ENCODE measurements at places on chromosomes 2 and 18.
A peak's percentile ranks its signal among the peaks of the same experiment; 100 is the strongest.

GRCh38 chr2:42169874-42170521 lies 845 bp downstream of the EML4 start:
- no peak for DNase-seq

GRCh38 chr2:239231231-239232194 lies 169.3 kb downstream of the HDAC4 start:
- DNase-seq: no peak

DNA sequence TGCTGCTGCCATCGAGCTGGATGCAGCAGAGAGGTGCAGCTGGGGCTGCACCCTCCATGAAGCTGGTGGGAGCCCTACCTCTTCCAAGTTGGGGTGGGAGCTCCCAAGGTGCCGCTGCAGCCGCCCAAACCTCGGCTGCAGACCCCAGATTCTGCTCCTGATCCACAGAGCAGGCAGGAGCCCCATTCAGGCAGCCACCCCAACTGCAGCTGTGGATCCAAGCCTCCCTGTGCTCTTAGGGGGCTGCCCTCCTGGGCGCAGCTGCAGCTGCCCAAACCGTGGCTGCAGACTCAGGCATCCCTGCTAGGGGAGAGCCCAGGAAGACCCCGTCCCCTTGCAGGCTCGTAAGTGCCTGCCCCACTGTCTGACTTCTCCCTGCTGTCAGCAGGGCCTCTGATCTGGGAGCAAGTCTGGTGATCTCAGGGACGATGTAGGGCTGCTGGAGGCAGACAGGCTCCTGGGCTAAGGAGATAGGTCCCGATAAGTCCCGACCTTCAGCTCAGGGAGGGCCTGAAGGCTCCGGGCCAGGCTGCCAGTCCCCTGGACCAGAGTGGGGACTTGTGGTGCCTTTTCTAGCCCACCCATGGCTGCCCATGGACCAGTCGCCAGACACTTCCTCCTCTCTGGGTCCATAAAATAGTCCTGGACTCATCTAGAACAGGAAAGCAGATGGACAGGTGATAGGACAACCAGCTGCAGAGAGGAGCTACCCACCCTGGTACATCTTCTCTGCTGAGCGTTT lies 767.1 kb upstream of the CDH7 start:
- DNase-seq: no peak

DNA sequence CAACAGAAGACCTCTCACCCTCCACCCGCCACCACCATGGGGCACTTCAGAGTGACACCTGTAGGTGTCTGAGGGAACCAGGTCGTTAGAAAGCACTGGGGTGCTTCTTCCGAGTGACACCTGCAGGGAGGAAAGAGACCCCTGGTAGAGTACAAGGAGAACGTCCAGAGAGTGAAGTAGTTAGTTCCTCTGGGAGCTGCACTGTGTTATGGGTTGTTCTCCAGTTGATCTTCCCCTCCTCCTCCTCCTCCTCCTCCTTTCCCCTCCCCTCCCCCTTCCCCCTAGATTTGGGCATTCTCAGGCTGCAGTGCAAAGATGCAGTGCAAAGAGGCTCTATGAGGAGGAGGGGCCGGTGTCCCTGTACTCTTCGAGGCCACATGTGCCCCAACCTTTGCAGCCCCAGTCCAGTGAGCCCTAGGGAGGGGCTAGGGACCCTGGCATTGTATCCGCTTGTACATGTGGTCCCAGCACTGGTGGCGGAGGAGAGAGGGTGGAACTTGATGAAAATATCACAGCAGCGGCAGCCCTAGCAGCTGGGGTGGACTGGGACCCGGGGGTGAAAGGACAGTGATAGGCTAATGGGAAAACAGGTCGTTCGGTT lies 850 bp downstream of the DNAJB2 start:
- no peak for DNase-seq

DNA sequence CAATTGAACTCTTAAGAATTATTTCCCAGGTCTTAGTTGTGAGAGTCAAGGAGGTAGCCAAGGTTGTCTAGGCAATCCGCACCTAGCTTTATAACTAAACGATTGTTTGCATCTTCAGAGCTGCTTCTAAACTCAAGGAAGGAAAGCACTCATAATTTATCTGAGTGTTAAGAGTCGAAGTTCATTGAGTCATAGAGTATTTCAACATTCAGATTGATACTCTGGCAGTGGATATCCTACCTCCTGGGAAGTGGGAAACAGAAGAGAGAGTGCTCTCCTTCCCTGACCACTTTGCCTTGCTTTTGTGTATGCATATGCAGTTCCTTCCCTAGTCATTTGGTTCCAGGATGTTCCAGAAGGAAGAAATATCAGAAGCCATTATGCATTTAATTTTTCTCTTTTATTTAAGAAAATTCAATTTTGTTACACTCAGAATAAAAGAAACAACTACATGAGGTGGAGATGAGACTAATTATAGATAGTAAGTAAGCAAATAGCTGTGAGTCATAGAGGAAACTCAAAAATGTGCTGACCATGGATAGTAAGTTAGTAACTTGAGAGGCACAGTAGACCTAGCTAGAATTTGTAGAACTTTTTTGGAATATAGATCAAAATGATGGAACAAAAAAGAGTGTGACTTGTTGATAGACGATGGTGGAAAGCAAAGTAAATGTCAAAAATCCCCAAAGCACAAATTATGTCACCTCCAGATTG lies 35.4 kb upstream of the FSHR start:
- no peak for DNase-seq

GRCh38 chr2:149799013-149799705 lies 211.6 kb upstream of the MMADHC start:
- peak; percentile 45 for DNase-seq

GRCh38 chr2:241291153-241291552 lies 24.3 kb downstream of the HDLBP start:
- no peak for DNase-seq

DNA sequence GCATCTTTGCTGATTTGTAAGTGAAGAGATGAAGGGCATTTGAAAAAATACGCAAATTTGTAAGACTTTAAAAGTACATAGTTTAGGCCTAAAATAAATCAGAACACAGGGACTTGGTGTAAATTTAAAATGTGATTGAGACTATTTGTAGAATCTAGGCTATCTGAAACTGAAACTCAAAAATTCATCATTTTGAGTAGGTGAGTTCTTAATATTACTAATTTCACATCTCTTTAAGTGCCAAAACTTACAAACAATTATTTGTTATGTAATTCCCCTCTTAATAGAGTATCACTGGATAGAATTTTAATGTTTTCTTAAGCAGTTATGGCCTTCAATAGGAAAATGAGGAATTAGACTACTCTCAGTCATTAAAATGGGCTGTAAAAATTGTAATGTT lies 14.0 kb upstream of the HRH4 start:
- DNase-seq: no peak

DNA sequence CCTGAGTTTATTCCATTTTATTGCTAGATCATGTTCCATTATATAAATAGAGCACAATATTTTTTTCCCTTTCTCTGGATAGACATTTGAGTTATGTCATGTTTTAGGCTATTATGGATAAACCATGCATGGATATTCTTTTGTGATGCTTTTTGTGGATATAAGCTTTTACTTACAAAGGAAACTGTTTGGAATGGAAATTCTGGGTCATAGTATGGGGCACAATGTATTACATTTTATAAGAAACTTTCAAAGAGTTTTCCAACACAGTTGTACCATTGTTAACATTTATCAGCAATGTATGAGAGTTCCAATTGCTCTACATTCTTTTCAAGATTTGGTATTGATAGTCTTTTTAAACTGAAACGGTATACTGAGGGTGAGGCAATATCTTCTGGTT lies 749.4 kb downstream of the SOCS6 start:
- DNase-seq: no peak

- no peak for DNase-seq
Measured at GRCh38 chr18:13700153-13700552, 26.2 kb downstream of the FAM210A start.

DNA sequence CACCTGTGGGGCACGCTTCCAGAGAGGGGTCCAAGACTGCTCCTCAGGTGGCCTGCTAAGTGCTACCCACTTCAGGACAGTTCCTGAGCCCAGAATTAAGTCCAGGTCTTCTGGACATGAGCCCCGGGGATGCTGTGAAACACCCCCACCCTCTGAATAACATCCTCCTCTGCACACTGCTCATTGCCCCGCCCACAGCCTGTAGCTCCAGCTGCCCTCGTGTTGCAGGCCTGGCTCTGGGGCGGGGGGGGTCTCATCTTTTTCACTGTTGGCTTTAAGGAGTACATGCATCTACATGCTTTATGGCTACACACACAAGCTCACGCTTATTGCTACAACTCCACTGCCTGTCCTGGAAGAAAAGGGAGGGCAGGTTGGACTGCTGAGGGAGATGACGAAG lies 92.8 kb downstream of the PTGR3 start:
- DNase-seq: no peak

- no peak for DNase-seq
Measured at GRCh38 chr2:189162566-189162965, 17.0 kb downstream of the COL5A2 start.

DNA sequence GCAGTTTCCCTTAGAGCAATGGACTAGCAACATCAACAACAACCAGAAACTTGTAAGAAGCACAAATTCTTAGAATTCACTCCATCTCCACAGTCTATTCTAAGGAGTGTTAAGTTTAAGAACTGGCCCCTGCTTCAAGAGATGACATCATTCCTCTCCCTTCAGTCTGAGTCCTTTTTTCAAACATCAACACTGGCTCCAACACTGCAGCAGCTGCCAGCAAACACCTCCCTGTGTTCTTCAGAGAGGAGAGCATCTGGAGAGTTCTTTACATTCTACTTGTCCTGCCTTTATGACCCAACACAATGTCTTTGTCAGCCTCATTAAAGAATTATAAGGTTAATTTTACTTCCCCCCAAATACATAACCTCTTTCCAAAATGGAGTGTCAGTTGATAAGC lies 122.3 kb downstream of the HNMT start:
- peak; percentile 27 for DNase-seq

DNA sequence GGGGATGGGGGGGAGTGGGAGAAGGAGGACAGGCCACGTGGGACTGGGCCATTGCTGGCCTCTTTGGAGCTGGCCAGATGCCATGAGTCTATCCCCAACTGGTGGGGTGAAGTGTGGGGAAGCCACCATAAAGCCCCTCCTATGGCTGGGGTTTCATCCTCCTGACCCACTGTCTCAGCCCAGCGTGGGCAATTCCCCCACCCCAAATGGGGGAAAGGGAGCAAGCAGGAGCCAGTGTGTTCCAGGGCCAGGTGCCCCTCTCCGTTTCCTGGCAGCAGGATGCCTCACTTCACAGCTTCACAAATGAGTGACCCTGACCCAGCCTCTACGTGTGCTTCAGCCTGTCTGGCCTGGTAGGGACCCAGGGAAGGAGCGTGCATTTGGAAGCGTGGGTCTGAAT lies 474.7 kb upstream of the HS6ST1 start:
- DNase-seq: no peak

- no peak for DNase-seq
Measured at GRCh38 chr2:72483346-72483745, 335.7 kb upstream of the CYP26B1 start.

GRCh38 chr2:217795706-217796465 lies 206.9 kb downstream of the TNS1 start:
- peak; percentile 39 for DNase-seq

DNA sequence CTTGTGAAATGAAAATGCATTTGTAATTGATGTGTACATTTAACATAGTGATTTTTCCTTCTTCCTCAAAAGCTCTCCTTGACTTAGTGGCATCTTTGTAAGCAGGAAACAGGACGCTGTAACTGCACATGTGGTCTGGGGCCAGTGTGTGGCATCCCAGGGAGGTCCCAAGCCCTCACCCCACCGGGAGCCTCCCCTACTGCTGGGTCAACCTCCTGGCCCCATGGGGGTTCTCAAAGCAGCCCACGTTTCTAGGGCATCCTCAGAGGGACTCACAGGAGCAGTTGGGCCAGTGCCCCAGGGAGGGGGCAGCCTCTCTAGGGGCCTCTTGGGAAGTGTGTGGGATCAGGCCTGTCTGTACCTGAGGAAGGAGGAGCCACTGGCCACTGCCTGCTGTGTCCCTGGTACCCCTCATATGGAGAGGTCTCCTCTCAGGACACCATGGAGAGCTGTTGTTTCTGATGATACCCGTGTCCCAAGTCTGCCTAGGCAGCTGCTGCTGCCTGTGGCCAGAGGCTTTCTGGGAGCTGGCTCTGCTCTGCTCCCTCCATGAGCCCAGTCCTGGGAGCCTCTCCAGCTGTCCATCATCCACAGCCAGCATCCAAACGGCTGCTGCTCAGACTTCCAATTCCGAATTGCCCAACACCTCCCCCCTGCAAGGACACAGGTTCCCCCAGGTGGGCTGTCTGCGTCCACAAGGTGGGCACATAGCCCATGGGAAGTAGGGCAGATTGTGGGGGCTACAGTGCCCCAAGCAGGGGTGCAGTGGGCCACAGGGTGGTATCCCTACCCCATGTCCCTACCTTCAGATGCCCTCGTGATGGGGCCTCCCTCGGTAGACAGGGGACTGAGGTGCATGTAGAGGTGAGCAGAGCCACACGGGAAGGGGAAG lies 13.4 kb downstream of the ARHGEF4 start:
- no peak for DNase-seq

- peak; percentile 58 for DNase-seq
Measured at GRCh38 chr2:55585451-55586080, 31.9 kb downstream of the PPP4R3B start.

- DNase-seq: no peak
Measured at GRCh38 chr2:241025639-241026038, 27.2 kb downstream of the SNED1 start.

GRCh38 chr2:3040066-3040428 lies 337.6 kb downstream of the EIPR1 start:
- DNase-seq: no peak

DNA sequence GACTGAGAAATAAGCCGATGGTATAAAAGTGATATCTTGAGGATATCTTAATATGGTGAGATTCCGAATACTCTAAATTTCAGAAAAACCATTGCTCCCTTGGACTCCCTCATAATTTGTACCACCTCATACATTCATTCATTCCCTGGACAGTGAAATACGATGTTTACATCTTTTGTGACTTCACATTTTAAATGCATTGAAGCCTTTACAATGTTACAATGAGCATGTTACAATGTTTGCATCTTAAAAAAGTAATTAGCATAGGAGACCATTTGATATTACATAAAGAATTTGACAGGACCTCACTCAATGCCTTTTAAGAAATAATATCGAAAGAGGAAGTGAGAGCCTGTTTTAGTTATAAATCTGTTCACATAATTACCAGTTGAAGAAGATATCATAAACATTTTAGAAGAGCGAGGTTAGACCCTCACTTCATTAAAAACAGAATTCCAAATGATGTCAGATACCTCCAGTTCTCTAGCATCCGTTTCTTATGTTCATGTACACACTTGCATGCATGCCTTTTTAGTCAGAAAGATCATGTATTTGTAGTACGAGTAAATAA lies 372.0 kb downstream of the ARHGAP15 start:
- DNase-seq: no peak

GRCh38 chr18:1784113-1784512 lies 787.2 kb downstream of the METTL4 start:
- no peak for DNase-seq

DNA sequence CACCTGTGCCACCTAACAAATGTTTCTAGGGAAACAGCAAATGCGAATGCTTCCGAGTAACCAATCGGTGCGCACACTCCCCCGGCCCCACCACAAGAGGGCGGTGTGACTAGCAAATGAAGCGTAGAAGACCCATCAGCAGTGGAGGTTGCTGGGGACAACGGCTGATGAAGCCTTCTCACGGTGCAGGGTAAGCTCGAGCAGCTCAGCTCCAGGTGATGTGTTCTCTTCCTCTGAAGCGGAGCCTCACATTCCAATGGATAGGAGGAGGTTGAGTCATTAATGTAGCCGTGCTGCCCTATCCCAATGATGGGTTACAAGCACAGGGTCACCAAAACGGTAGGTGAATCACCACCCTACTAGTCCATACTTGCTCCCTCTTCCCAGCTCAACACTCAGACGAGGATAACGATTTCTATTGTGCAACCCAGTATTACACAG lies 127.6 kb upstream of the TWIST2 start:
- DNase-seq: peak; percentile 37

- DNase-seq: no peak
Measured at GRCh38 chr2:150860301-150860700, 372.8 kb upstream of the RND3 start.
